ENCODE measurements at places on chromosomes 16 and 17.

DNA sequence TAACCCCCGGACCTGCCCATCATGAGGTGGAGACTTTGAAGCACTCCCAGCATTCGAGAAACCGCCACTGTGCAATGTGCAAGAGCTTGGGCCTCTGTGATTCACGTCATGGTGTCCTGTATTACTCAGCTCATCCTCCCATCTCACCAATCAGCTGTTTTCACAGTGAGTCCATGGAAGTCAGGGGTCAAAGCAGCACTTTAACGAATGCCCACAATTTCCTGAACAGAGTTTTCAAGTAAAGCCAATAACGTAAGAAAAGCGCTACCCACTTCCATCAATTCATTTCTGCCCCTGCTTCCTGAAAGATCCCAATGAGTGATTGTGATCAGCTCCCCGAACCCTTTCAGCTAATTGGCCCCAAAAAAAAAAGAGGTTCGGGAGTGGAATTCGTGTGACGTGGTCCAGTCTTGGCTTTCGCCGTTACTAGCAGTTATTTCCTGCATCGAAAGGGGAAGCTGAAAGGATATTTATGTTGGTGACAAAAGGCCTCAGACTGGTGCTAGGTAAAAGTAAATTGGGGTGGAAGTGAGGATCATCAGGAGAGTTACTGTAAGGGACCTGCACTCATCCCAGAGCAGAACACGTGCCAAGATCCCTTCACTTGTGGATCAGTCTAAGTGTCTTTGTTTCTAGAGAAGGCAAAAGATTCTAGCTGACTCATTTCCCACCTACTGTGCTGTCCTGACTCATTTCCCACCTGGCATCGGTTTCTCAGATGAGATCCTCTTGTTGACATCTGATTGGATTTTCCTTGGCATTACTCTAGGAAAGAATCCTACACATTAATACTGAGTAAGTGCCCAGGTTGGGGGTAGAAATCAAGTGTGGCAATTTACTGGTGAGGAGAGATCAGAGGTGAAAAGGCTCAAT, 136.7 kb upstream of the NUDT7 start:
- peak; percentile 12 for DNase-seq

- DNase-seq = no peak
Observed at GRCh38 chr17:66662496-66662895, 172.4 kb upstream of the CACNG5 start.

DNA sequence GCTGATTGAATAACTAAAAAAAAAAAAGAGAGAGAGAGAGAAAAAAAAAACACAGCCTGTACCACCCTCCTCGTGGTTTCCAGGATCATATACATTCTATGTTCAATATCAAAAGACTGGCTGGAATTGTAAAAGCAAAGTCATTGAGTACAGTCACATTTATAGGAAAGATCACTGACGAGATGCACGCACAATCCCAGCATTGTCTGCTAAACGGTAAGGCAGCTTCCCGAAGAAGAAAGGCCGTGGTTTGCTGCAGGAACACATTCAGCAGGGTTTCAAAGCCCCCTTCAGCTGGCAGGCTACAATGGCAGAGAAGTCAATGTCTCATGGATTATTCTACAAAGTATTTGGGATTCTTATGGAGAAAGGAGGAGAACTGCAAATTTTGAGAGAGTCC, 9.3 kb downstream of the NQO1 start:
- no peak for DNase-seq

GRCh38 chr16:87784812-87785211, 19.0 kb upstream of the KLHDC4 start:
- no peak for DNase-seq

DNA sequence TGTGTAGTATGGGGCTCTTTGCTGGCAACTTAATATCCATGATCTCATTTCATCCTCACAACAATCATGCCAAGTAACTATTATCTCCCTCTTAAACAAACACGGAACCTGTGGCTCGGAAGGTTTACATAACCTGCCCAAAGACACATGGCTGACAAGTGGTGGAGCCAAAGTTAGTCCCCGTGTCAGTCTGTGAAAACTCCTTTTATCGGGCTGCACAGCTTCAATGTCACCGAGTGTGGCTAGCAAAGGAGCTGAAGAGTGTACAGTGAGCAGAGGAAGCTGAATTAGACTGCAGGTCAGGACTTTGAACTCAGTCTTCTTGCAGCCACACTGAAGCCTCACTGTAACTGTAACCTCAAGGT, 80.3 kb downstream of the PARN start:
- no peak for DNase-seq

DNA sequence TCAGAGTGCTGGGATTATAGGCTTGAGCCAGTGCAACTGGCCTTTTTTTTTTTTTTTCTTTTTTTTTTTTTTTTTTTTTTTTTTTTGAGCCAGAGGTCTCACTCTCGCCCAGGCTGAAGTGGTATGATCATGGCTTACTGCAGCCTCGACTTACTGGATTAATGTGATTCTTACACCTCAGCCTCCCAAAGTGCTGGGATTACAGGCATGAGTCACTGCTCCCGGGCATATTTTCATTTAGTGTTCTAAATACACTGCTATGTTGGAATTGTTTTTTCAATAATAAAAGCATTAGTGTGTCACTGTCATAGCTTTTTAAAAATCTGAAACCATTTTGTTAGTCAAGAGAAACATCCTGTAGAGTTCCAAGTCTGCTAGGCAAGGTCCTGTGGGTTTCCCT, 40.3 kb downstream of the NDE1 start:
- DNase-seq = no peak

- DNase-seq = no peak
Observed at GRCh38 chr17:520447-521182, 168.0 kb upstream of the RPH3AL start.

GRCh38 chr16:89829630-89830437, 1.6 kb downstream of the SPIRE2 start:
- DNase-seq = no peak

GRCh38 chr16:57373117-57373947, 1.0 kb downstream of the CX3CL1 start:
- no peak for DNase-seq

GRCh38 chr16:86752582-86753175, 174.3 kb downstream of the FOXL1 start:
- no peak for DNase-seq

GRCh38 chr16:66298571-66299120, 67.8 kb upstream of the CDH5 start:
- no peak for DNase-seq

DNA sequence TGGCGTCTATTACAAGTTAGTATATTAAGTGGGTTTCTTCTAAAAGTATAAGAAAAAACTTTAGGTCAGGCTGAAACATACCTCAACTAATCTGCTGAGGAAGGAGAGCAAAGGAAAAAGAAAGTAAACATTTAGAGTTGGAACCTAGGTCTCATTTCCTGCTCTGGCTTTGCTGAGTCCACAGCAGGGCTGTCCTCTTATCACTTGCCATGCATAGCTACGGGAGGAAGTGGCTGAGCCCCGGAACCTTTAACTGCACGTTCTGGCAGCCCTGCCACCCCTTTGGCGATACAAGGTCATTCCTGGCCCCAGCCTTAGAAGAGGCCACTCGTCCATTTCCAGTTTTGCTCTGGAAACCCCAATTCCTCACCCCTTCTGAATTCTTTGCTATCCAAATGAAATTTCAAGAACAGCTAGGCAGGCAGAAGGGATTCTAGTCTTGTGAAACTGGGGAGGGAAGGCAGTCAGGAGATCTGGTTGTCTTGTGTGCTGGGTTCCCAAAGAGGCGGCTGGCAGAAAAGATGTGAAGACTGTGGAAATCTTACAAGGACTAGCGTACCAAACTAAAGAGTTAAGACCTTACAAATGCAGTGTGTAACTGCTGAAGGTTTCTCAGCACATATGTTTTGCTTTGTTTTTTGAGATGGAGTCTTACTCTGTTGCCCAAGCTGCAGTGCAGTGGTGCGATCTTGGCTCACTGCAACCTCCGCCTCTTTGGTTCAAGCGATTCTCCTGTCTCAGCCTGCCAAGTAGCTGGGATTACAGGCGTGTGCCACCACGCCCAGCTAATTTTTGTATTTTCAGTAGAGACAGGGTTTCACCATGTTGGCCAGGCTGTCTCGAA, 19.1 kb downstream of the WIPI1 start:
- DNase-seq = peak; percentile 89

DNA sequence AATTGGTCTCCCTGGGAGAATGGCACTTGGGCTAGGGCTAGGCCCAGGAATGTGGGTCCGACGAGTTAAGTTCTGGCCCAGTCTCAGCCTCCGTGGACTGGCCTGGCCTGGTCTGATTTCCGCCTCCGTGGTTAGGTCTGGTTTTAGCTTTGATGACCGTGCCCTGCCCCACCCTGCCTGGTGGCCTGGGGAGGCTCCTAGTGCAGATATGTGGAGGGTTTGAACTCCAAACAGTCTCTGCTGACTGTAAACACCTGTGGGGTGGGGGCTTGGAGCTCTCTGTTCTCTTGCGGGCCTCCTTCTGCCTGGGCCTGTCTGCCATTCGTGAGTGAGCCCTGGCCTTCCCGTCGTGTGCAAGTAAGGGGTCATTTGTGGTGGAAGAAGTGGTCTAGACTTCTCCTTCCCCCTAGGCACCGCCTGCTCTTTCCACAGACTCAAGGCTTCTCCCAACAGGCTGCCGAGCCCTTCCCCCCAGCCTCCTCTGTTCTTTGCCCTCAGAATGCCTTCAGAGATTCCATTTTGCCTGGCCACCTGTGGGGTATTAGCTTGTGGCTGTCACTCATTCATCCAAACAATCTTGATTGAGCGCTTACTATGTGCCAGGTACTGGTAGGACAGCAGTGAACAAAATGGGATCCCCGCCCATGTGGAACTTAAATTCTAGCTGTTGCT, 1.6 kb downstream of the ATP6V0C start:
- no peak for DNase-seq

DNA sequence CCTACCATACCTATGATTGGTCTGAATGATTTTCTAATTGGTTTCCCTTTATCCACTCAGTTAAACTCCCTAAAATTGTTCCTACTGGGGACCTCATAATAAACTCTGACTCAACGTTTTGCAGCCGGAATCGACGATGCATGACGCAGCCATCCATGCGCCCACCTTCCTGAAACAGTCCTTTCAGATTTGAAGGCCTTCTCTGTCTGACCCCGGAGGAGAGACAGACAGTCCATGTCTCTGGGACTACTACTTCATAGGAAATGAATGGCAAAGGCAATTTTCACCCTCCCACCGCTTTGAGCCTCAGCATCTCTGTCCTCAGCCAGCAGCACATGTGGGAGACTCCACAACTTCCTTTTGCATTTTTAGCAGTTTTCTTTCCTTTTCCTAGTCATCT, 13.5 kb downstream of the VAT1L start:
- DNase-seq = no peak

DNA sequence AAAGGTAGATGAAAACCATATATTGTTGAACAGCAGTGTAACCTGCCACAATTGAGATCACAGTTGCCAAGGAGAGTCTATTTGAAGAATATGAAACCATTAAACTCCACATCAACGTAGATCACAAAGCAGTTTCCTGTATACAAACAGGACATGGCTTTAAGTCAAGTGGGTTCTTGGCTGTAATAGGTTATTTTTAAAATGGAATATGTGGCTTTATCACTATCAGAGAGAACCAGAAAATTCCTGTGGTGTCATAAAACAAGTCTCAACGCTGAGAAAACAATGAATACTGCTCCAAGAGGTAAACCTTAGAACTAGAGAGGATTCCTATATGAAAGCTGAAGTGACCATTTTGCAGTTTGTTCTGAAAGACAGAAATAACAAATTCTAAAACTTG, 999.7 kb downstream of the CDH11 start:
- DNase-seq = no peak

DNA sequence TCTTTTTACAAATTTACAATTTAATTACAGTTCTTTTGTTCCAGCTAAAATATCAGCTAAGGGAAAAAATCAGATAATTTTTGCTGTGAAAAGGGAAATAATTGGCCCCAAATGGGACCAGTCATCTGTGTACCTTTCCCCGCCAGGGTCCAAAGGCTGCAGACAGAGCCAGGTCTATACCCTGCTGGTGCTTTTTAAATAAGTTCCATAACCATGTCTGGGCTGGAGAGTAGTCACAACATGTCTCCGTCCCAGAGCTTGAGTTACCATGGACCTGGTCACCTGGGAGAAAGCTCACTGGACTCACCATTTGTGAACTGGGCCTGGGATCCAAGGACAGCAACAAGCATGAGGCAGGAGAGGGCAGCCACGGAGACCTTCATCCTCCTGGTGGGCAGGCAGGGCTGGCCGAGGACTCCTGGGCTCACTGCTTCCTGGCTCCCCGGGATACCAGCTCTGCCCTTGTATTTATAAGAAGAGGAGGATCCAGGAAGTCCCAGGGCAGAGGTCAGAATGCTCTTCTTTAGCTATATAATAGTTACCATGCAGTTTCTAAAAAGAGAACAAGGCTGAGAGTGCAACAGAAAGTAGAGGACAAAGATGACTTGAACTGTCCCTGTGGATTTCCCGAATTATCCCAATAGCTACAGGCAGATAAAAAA, at the start of gene CCL15:
CCL15 (minus strand) TSS at position 444 of the 662 bp plus-strand sequence; CDS start at position 383, 61 bp downstream.
- DNase-seq = no peak

GRCh38 chr17:70857351-70857750, 688.0 kb downstream of the KCNJ2 start:
- DNase-seq = no peak

DNA sequence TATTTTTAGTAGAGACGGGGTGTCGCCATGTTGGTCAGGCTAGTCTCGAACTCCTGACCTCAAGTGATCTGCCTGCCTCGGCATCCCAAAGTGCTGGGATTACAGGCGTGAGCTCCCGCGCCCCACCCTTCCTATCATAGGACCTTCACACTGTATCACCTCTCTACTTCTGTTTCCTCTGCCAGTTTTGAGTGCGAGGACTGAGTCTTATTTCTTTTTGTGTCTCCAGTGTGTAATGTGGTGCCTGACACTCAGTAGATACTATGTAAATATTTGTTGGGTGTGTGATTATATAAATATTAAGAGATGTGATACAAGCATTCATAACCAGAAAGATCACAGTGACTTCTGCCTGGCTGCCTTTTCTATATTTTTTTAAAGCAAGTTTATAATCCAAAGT, 10.5 kb downstream of the PRKCA start:
- DNase-seq = no peak

GRCh38 chr17:49571764-49572163, 3.9 kb upstream of the NXPH3 start:
- DNase-seq = no peak

- no peak for DNase-seq
Observed at GRCh38 chr17:78568494-78569115, 8.6 kb downstream of the DNAH17 start.

DNA sequence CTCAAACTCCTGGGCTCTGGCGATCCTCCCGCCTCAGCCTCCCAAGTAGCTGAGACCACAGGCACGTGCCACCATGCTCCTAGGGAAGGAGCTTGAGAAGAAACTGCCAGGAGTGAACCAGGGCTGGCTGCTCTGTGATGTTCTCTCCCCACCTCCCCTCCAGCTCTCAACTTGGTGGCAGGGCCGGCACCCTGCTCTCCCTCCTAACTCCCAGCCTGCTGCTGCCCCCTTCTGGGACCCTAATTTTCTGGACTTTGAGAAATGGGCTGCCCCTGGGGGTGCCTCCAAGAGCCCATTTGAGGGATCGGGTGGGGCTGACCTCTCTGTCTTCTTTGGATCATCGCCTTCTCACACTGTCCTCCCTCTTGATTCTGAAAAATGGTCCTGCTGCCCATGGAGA, 14.9 kb upstream of the STAT3 start:
- peak; percentile 72 for DNase-seq

Measured in GM12865 (cell line).